ENCODE measurements at places on chromosomes 7 and 10.

- peak; percentile 25 for DNase-seq
Measured at GRCh38 chr10:13795653-13796555, 209.1 kb downstream of the PRPF18 start.

DNA sequence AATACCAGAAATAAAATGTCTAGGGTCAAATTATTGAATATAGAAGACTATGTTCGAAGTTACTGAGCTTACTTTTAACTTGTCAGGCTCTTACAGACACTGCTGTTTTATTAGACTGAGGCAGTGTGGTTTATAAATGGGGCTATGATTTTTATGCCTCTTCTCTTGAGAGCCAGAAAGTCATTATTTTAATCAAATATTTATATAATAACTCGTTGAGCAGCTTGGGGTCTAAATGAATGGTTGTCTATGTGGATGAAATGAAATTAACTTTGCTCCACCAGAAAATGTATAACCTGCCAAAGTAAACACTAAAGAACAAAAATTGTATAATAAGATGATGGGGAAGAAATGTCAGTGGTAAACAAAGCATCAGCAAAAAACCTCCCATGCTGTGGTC lies 175.6 kb upstream of the THSD7A start:
- DNase-seq = no peak

GRCh38 chr10:121332829-121333765 lies 265.1 kb downstream of the FGFR2 start:
- no peak for DNase-seq

DNA sequence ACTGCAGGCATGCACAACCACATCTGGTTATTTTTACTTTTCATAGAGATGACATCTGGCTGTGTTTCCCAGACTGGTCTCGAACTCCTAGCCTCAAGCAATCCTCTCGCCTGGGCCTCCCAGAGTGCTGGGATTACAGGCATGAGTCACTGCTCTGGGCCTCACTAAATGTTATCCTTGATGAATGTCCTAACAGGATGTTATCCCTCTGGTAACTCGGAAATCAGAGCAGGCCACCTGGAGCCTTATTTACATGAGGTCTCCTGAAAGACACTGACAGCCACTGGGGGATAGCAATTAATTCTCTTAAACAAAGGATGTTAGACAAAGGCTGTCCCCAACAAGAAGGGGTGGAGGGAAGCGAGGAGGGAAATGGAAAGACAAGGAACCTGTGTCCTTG lies 4.5 kb upstream of the ZNF438 start:
- no peak for DNase-seq

- DNase-seq = no peak
Measured at GRCh38 chr10:92492748-92493240, 81.1 kb downstream of the IDE start.
